AG20443 (cell line): ENCODE measurements at places on chromosomes 7 and 10.

- no peak for DNase-seq
These were observed 133.4 kb upstream of the ABCB5 start for GRCh38 chr7:20482071-20482470.

DNA sequence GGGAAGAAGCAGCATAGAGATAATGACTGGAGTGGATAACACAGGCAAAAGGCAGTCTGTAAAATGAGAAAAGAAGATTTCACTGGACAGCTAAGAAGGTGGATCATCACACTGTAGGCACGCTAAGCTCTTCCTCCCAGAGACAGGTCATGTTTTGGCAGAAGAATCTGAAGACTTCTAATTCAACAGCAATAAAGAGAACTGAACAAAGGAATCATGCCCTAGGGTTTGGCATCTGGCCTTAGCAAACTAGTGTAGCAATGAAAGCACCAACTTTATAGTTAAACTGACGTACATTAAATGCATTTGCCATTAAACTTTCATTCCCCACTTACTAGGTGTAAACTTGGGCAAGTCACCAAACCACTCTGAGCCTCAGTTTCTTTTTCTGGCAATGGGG lies 84.4 kb upstream of the SEM1 start:
- DNase-seq: no peak

- DNase-seq: no peak
These were observed 607.9 kb upstream of the MKI67 start for GRCh38 chr10:128734161-128734560.

DNA sequence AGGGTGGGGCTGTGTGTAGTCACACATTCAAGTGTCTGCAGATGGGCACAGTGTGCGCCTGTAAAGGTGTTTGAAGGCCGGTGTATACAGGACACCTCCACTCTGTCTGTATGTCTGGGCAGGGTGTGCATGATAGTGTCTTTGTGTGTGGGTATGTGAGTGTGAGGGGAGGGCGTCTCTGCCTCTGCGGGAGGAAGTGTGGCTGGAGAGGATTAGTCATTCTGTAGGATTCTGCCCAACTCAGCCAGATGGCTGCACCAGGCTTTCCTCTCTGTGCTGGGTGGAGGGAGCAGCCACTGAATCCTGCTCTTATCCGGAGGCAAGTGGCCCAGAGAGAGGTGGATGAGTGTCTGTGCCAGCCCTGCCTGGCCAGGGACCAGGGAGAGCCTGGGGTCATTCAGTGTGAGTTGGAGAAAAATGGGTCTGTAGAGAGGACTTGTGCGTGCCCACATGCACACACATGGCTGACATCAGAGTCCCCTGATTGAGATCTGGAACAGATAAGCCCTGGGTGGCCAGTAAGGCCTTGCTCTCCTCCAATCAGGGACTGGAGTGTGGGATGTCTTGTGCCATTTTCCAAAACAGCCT lies 1.7 kb downstream of the SFXN3 start:
- DNase-seq: peak; percentile 89

DNA sequence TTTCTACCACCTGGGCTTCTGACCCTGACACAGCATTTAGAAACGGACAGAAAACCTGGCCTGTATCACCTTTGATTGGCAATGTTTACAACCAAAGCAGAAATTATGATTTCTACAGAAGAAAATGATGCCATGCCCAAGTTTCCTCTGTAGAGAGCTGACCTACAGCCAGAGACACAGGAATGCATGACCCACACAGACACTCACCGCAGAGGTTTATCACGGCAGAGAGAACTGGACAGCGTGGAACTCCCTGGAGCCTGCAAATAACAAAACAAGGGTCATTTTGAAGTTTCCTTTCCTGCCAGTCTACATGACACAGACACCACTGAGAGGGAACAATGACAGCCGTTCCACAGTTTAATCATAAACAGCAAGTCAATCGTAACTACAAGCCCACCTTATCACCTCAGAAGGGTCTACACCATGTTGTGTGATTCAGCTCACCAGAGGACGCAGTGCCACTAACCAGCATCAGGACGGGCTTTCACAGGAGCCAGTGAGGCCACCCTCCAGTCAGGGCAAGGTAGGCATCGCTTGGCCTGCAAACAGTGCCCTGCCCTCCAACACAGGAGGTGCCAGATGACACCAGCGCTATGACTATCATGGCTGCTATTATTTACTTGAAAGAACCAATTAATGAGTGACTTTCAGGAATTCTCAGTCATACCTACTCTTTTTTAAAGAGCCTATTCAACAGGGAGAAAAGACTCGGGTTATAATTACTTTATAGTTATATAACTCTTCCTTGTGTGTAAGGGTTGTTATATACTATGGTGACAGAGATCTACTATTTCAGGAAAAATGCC lies 139.9 kb downstream of the TNS3 start:
- peak; percentile 54 for DNase-seq
